ENCODE measurements at places on chromosomes 7 and 10.
A peak's percentile ranks its signal among the peaks of the same experiment; 100 is the strongest.

DNA sequence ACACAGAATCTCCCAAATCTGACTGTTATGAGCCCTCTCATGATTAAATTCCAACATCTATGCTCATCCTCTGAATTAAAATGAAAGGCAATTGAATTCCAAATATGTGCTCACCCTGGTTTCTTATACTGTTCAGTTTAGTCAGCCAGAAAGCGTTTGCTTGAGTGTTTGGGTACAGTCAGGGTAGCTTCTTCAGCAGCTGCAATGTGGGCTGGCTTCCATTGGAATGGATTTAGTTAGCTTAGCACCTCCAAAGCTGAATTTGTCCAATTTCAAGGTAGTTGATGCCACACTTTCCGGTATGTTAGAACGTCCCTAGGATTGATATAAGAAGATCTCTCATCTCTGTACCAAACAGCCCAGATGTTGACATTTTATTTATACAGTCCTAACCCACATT lies 9.3 kb downstream of the KLHL7 start:
- H3K27me3 ChIP-seq = no peaks in the 10 kb centered on the region
- no peaks in the 10 kb centered on the region for H3K4me1 ChIP-seq
- no peaks in the 10 kb centered on the region for H3K36me3 ChIP-seq

DNA sequence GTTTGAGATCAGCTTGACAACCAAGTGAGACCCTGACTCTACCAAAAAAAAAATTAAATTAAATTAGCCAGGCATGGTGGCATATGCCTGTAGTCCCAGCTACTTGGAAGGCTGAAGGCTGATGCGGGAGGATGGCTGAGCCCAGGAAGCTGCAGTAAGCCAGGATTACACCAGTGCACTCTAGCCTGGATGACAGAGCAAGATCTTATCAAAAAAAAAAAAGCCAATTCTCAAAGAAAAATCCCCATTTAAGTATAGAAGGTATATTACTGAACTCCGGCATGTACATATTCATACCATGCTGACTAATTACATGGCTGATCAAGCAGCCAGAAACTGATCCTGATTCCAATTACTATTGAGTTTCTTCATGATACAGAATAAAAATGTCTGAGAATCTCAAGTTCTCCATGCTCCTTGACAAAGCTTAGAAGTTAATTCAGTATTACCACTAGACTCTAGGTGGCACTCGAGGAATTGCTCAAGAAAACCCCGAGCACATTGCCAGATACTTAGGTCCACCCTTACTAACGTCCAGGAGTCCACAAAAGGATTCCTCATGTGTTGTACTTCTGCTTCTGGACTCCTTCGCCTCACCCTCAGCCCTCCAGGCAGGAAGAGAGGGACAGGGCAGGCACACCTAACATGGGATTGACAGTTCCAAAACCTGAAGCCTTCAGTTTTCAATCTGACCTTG lies 148.9 kb downstream of the PARD3 start:
- no peak overlapping the region for H3K27ac ChIP-seq
- no peaks in the 10 kb centered on the region for H3K27me3 ChIP-seq
- H3K4me3 ChIP-seq = no peak overlapping the region
- H3K4me1 ChIP-seq = no peaks in the 10 kb centered on the region
- H3K36me3 ChIP-seq = no peaks in the 10 kb centered on the region
- no peak for DNase-seq

- H3K4me3 ChIP-seq = no peak overlapping the region
- H3K4me1 ChIP-seq = peaks cover 6% of the 10 kb centered on the region
- DNase-seq = no peak
- H3K27ac ChIP-seq = no peak overlapping the region
Observed at GRCh38 chr7:106346678-106347217, 62.0 kb upstream of the NAMPT start.

DNA sequence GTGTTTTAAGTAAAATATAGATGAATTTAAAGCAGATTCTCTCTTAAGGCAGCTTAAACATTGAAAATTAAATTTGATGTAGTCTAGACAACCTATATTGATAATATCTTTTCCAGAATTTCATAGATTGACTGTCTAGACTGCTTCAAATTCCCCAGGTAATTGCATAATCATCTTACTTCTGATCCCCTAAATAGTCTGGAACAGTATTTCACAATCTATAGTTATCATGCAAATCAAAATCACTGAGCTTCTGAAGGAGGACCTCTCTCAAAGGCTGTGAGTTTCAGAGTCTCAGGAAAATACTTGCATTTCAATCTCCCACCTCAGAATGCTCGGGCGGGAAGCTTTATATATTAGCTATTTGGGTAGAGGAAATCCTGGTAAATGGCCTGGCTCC lies 87.3 kb downstream of the SEMA3A start:
- no peak for DNase-seq
- no peaks in the 10 kb centered on the region for H3K27me3 ChIP-seq
- no peak overlapping the region for H3K27ac ChIP-seq
- H3K4me1 ChIP-seq = no peaks in the 10 kb centered on the region

- no peak overlapping the region for H3K27ac ChIP-seq
- H3K4me1 ChIP-seq = no peaks in the 10 kb centered on the region
- H3K4me3 ChIP-seq = no peak overlapping the region
- DNase-seq = no peak
Observed at GRCh38 chr7:2299131-2299829, 15.0 kb downstream of the SNX8 start.

DNA sequence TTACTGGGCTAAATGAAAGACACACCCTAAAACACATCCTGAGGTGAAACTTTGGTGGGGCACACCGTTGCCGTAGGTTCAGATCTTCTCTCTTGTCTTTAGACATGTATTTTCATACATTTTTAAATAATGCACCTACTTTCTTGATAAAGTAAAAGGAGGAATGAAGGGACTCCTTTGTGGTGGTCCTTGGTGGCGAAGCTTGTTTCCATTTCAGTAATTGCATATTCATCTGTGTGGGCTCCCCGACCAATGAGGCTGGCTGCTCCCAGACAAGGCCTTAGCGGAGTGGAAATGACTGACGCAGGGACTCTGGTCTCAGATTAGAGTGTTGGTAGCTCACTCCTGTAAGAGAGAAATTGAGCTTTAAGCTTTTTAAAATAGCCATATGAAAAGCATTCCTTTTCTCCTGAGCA lies 815 bp downstream of the CCSER2 start:
- H3K36me3 ChIP-seq = no peaks in the 10 kb centered on the region
- peaks cover 28% of the 10 kb centered on the region for H3K4me1 ChIP-seq

DNA sequence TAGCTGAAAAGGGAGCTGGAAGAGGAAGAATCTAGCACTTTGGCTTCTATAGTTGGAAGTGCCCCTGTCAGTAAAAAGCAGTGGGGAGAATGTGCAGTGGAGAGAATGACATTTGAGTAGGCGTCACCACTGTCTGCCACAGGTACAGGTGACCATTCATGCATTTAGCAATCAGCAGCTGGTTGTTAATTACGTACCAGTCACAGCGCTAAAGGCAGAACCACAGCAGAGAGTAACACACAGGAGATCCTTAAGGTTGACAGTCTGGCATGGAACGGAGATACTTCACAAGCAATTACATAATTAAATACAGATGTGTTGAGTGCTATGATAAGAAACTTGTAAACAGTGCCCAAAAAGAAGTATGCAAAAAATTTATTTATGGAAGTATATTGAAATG lies 24.8 kb downstream of the C10orf67 start:
- no peak for DNase-seq
- H3K4me1 ChIP-seq = no peaks in the 10 kb centered on the region
- H3K27ac ChIP-seq = no peak overlapping the region
- H3K36me3 ChIP-seq = no peaks in the 10 kb centered on the region
- no peak overlapping the region for H3K4me3 ChIP-seq

DNA sequence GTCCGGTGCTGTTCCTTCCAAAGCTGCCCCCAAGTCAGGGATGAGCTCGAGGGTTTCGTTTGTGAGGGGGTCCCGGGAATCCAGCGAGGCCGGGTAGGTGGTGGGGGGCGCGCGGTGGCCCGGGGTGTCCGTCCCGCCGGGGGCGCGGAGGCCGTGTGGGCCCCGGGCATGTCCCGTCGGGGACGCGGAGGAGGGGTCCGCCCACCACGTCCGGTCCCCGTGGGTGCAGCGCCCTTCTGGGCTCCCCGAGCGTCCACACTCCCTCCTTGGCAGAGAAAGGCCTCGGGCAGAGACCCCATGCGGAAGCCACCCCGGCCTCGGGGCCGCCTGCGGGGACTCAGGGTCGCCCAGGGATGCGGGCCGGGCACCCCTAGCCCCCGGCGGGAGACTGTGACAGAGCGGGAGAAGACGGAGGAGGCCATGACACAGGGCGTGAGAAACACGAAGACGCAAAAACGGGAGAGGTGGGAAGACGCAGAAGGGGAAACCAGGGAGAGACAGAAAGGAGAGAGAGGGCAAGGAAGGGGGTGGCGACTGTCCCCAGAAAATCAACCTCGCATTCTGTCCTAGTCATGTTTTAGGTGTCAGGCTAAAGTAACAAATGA lies 640 bp upstream of the ZNF425 start:
- peaks cover 12% of the 10 kb centered on the region for H3K36me3 ChIP-seq
- H3K4me3 ChIP-seq = peak overlapping the region; percentile 100
- no peaks in the 10 kb centered on the region for H3K27me3 ChIP-seq
- H3K4me1 ChIP-seq = peaks cover 12% of the 10 kb centered on the region

DNA sequence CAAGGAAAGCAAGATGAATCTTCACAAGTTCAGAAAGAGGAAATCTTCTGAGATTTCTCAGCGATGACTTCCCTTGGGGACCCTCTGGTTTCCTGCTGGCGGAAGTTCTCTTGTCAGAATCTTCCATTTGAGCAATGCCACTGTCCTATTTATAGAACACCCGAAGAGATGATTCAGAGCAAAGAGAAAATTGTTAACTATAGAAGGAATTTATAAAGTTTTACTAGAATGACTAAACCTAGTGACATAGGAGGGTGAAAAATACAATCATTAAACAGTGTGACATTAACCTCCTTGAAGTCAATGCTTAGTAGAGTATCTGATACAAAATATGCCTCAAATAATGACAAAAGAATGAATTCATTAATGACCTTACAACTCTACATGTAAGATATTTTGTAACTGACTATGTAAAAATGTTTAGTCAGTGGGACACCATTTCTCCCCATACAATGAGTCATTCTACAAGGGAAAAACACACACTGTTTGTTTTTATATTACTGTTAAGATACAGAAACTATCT lies 206.5 kb upstream of the CNTNAP2 start:
- H3K4me3 ChIP-seq = no peak overlapping the region
- no peaks in the 10 kb centered on the region for H3K36me3 ChIP-seq
- no peaks in the 10 kb centered on the region for H3K27me3 ChIP-seq

DNA sequence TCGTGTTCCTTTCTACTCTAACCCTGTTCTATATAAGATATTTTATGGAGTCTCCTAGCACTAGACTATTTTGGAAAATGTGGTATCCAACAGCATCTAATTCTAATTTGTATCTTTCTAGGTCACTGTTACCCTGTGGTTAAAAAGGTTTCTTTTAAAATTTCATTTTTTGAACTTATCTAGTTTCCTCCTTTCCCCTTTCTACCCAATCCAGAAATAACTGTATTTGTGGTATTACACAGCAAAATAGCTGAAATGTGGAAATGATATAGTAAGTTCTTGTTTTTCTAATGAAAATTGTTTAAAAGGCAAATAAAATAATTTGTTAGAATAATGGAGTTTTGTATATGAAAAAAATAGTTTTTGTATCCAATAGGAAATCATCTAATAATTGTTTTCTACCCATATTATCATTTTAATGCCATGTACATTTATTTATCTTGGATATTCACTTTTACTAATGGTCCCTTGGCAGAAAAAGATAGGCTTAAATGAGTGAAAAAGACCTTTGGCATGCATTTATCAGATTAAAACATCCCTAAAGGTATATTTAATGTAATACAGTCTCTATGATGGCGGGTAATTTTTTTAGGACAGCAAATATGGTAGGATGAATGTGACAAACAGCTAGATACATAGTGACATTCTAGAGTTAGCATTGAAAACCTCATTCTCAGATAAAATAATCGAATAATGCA lies 175.5 kb upstream of the PLXDC2 start:
- no peak overlapping the region for H3K4me3 ChIP-seq
- no peaks in the 10 kb centered on the region for H3K36me3 ChIP-seq
- H3K27ac ChIP-seq = no peak overlapping the region
- H3K4me1 ChIP-seq = no peaks in the 10 kb centered on the region
- no peaks in the 10 kb centered on the region for H3K27me3 ChIP-seq

DNA sequence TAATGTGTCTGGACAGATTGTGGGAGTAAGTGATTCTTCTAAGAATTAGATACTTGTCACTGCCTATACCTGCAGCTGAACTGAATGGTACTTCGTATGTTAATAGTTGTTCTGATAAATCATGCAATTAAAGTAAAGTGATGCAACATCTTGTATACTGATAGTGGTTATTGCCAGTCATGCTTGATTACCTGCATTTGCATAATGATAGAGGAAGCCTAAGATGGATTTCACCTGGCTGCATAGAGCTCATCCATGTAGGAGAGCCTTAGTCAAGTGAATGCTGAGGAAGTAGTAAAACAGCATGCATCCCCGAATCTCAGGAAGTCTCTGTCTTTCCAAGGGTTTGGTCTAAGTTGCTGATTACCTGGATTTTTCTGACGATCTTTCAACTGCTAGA lies 64.2 kb upstream of the CAPZA2 start:
- no peak overlapping the region for H3K27ac ChIP-seq
- no peak for DNase-seq
- no peak overlapping the region for H3K4me3 ChIP-seq
- no peaks in the 10 kb centered on the region for H3K36me3 ChIP-seq

DNA sequence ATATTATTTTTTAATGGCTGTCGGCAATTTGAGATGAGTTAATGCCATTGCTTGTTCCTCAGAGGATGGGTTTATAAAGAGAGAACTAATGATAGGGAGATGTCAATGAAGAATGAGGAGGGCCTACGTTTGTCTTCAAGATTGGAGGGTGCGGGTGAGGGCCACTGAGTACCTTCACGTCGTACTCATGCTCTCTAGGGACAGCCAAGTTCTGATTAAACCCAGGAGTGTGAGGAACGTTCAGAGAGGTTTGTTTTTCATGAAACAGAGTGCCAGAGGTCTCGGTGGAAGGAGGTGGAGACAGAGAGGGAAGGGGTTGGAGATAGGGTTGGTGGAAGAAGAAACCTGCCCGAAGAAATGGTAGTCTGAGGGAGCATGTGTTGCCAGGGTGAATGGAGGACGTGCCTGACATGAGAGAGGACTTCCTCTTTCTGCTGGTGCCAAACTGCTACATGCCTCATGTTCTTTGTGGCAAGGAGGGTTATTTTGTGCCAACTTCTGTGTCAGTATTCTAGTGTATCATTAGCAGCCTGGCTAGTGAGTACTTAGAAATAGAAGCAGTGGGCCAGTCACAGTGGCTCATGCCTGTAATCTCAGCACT lies 8.9 kb downstream of the DHTKD1 start:
- H3K4me1 ChIP-seq = no peaks in the 10 kb centered on the region
- H3K27me3 ChIP-seq = no peaks in the 10 kb centered on the region
- no peak overlapping the region for H3K27ac ChIP-seq
- H3K4me3 ChIP-seq = no peak overlapping the region

- no peaks in the 10 kb centered on the region for H3K27me3 ChIP-seq
- no peaks in the 10 kb centered on the region for H3K36me3 ChIP-seq
- H3K27ac ChIP-seq = no peak overlapping the region
- no peak for DNase-seq
Observed at GRCh38 chr10:122639801-122640200, 59.8 kb downstream of the C10orf120 start.

GRCh38 chr10:35306852-35307251 lies 29.5 kb upstream of the CCNY start:
- H3K4me1 ChIP-seq = no peaks in the 10 kb centered on the region
- DNase-seq = no peak
- no peaks in the 10 kb centered on the region for H3K27me3 ChIP-seq
- H3K4me3 ChIP-seq = no peak overlapping the region
- no peaks in the 10 kb centered on the region for H3K36me3 ChIP-seq

- H3K27me3 ChIP-seq = peaks cover 12% of the 10 kb centered on the region
- no peak for DNase-seq
- H3K36me3 ChIP-seq = no peaks in the 10 kb centered on the region
- no peaks in the 10 kb centered on the region for H3K4me1 ChIP-seq
- H3K27ac ChIP-seq = no peak overlapping the region
- H3K4me3 ChIP-seq = no peak overlapping the region
Observed at GRCh38 chr7:8254667-8255066, 7.3 kb downstream of the ICA1 start.
